ENCODE measurements at places on chromosomes 2 and 18. TPM values are rescaled to one million over a fixed set of nuclear protein-coding genes. Genes with fewer than 3 reads are reported as not detected.

Gene DTNA
- total RNA-seq: 123 TPM

Gene NGEF
- total RNA-seq: 15.4 TPM

DNA sequence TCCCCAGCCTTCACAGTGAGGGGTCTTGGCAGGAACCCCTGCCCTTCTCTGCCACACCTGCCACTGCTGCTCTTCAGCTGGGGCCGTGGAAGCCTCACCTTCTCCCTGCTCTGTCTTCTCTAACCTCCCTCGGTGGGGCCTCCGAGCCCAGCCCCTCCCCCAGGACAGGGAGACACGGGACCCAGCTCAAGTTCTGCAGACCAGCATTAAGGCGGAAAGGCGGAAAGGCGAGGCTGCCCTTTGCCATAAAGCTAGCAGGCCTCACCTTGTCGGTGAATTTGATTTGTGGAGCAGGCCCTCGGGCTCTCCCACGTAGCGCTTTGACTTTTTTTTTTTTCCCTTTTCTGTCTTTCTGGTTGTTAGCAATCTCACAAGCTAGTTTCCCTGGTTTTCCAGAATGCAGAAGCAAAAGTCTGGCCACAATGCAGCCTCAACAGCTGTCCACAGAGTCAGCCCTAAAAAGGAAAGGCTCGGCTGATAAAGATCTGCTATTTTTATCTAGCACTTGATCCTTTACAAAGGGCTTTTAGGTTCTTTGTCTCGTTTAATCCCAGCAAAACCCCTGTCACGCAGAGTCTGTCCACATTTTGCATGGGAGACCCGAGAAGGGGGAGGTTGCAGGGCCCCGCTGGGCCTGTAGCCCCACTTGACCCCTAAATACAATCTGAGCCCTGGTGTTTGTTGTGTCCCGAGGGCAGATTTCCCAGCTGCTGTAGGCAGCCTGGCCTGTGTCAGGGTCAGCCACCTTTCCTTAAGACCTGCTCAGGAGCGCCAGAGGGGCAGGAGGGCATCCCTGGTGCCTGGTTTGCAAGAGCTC, 6.0 kb downstream of the ITM2C start:
- DNase-seq: no peak
- H3K4me1 ChIP-seq: peaks cover 77% of the 10 kb centered on the region
- H3K4me3 ChIP-seq: no peak overlapping the region
- peak overlapping the region; percentile 86 for H3K27ac ChIP-seq

DNA sequence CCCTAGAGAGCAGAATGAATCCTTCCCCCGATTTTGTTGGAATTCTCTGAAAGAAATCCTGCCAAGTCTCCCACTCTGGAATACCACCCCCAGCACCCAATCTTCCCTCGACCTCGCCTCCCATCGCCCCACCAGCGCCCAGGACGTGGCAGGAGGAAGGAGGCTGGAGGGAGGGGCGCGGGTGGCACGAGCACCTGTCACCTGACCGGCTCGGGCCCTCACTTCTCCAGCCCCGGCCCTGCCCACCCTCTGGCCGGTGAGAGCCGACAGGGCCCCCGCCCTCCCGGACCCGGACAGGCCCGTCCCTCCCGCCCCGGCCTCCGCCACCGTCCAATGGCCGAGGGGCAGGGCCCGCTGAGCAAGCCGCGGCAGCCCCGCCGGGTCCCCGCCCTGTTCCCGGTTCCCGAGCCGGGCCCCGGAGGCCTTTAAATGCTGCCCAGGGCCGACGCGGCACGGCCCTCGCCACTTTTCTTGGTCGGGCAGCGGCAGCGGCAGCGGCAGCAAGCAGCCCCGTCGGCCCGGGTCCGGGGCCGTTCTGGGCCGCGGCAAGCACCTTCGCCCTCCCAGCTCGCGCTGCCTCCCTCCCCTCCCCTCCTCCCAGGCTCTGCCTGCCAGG, at the start of gene LGALSL:
Gene LGALSL, plus strand, starts transcription at position 393 of the 616 bp plus-strand sequence. CDS start 384 bp downstream, outside the sequence.
- no peaks in the 10 kb centered on the region for H3K27me3 ChIP-seq
- H3K4me3 ChIP-seq: peak within 1 kb of the TSS; percentile 77
- no peak for DNase-seq
- H3K36me3 ChIP-seq: peaks cover 6% of the 10 kb centered on the region
- peak within 1 kb of the TSS; percentile 81 for H3K27ac ChIP-seq

GRCh38 chr2:38427054-38427453, 50.0 kb upstream of the ATL2 start:
- H3K27me3 ChIP-seq: no peaks in the 10 kb centered on the region
- H3K36me3 ChIP-seq: no peaks in the 10 kb centered on the region
- H3K4me1 ChIP-seq: peaks cover 14% of the 10 kb centered on the region
- H3K27ac ChIP-seq: no peak overlapping the region

DNA sequence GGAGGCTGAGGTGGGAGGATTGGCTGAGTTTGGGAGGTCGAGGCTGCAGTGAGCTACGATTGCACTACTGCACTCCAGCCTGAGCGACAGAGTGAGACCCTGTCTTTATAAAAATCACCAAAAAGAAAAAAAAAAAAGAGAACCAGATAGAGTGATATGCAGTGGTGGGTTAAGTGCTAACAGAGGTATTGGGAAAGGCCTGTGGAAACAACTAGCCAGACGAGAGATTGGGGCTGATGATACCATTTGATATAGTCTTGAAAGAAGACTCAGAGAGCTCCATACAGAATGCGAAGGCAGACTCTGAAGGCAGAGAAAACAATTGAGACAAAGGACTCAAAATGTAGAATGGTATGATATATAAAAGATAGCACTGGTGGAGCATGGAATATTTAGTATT, 134.1 kb downstream of the CDC42EP3 start:
- DNase-seq: no peak
- no peaks in the 10 kb centered on the region for H3K27me3 ChIP-seq

DNA sequence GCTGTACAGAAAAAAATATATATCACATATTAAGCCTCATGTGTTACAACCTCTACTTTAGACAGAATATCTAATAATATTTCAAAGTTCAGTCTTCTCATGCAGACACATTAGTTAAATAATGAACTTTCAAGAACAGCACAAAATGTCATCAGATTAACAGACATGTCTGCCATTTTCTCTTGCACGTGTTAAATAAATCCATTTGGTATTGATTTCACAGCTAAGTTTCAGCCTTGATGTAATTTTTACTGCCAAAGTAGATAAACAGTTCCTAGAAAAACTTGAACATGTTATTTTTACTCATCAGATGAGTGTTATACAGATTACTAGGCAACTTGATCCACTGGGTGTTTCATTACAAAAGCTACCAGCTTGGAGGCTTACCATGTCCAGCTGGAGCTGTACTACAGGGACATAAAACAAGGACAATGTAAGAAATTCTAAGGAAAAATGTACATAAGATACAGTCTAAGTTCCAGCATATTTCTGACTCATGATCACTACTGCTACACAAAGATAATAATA, 290.7 kb upstream of the DDX18 start:
- H3K27me3 ChIP-seq: no peaks in the 10 kb centered on the region
- no peak overlapping the region for H3K27ac ChIP-seq
- H3K36me3 ChIP-seq: no peaks in the 10 kb centered on the region
- H3K4me3 ChIP-seq: no peak overlapping the region

DNA sequence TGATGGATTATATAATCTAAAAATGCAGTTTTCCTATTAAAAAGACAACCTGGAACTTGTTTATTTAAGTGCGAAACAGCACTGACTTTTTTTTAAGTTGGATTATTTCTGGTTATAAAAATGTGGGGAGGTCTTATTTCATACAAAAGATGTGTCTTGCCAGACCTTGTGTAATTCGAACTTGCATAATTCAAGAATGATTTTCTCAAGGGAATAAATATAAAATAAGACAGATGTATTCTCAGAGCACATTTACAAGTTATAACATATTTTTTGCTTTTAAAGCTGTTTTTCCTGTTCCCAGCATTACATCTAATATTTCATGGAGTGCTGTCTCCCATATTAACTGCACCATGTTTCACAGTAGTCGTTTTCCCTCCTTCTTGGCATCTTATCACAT, 263.1 kb downstream of the CDH20 start:
- no peaks in the 10 kb centered on the region for H3K36me3 ChIP-seq
- H3K4me3 ChIP-seq: no peak overlapping the region
- H3K4me1 ChIP-seq: no peaks in the 10 kb centered on the region
- no peak overlapping the region for H3K27ac ChIP-seq

DNA sequence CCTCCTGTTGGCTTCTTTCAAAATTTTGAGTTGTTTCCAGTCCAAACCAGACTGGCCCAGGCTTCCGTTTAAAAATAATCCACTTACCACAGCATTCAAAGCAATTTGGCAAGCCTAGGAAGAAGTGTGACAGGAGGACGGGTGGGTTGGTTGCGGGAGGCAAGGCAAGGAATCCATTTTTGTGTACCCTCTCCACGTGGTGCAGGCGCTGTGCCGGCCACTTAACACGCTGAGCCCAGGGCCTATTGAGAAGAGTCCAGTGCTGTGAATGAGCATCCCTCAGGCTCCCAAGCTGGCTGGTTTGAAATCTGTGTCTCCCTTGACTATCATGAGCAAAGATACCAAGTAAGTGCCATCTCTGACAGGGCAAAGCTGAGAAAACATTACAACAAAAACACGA, 160.9 kb downstream of the NCKAP5 start:
- H3K27ac ChIP-seq: no peak overlapping the region
- no peak for DNase-seq
- no peak overlapping the region for H3K4me3 ChIP-seq
- H3K4me1 ChIP-seq: peaks cover 5% of the 10 kb centered on the region

GRCh38 chr2:239852272-239852671, 172.9 kb downstream of the NDUFA10 start:
- no peak for DNase-seq
- no peaks in the 10 kb centered on the region for H3K36me3 ChIP-seq
- H3K4me1 ChIP-seq: no peaks in the 10 kb centered on the region
- H3K4me3 ChIP-seq: no peak overlapping the region
- no peak overlapping the region for H3K27ac ChIP-seq

DNA sequence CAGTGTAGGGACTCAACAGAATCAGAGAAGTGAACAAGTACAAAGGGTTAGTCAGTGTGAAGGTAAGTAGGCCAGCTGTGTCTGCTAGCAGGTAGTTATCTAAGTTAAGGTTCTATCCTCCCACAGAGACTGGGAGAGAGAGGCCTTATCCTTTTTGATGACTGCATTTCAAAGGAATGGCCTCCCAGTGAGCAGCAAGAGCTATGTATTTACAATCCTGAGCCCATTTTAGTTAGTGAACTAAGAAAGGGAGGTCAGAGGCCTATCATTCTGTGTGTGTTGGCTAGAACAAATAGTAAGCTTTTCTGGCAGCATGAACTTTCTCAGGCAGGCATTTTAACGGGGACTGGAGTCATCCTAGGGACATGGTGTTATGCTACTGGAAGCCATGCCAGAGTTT, 182.9 kb downstream of the VWC2L start:
- no peaks in the 10 kb centered on the region for H3K27me3 ChIP-seq
- H3K4me1 ChIP-seq: no peaks in the 10 kb centered on the region
- peak; percentile 53 for DNase-seq
- H3K27ac ChIP-seq: no peak overlapping the region
- no peak overlapping the region for H3K4me3 ChIP-seq

DNA sequence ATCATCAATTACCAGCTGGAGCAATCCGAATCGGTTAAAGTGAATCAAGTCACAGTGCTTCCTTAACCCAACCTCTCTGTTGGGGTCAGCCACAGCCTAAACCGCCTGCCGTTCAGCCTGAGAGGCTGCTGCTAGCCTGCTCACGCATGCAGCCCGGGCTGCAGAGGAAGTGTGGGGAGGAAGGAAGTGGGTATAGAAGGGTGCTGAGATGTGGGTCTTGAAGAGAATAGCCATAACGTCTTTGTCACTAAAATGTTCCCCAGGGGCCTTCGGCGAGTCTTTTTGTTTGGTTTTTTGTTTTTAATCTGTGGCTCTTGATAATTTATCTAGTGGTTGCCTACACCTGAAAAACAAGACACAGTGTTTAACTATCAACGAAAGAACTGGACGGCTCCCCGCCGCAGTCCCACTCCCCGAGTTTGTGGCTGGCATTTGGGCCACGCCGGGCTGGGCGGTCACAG, 496 bp upstream of the ITGA4 start:
- H3K4me1 ChIP-seq: peaks cover 18% of the 10 kb centered on the region
- H3K27me3 ChIP-seq: peaks cover 19% of the 10 kb centered on the region
- H3K4me3 ChIP-seq: peak overlapping the region; percentile 64
- peak overlapping the region; percentile 58 for H3K27ac ChIP-seq

GRCh38 chr2:135586148-135586547, 54.9 kb downstream of the R3HDM1 start:
- no peaks in the 10 kb centered on the region for H3K4me1 ChIP-seq
- H3K27me3 ChIP-seq: no peaks in the 10 kb centered on the region
- H3K36me3 ChIP-seq: no peaks in the 10 kb centered on the region
- H3K4me3 ChIP-seq: no peak overlapping the region
- no peak for DNase-seq
- H3K27ac ChIP-seq: no peak overlapping the region

DNA sequence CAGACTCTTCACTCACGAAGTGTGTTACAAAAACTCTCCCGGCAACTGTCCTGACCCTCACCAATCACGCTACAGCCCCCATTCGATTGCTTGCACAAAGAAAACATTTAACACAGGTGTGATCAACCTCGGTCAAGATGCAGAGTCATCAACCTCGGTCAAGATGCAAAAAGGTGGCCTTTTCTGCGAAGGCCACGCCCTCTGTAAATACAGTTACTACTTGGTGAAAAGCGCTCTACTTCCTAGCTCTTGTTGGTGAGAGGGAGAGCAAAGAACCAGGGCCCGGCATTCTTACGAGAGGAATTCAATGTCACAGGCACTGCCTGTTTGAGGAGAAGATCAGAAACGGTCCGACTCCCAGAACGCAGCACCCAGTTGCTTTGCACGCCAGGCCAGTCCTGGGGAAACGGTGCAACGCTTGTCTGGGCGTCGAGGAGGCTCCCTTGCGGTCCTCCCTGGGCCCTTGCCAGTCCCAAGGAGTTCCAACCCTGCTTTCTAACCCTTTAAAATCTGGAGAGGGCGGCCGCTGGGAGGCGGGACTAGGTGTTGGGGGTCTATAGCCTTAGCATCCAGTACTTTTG, 1.9 kb downstream of the PIEZO2 start:
- peaks cover 51% of the 10 kb centered on the region for H3K27me3 ChIP-seq
- H3K4me3 ChIP-seq: peak overlapping the region; percentile 54
- H3K27ac ChIP-seq: no peak overlapping the region
- H3K4me1 ChIP-seq: peaks cover 33% of the 10 kb centered on the region
- DNase-seq: no peak

DNA sequence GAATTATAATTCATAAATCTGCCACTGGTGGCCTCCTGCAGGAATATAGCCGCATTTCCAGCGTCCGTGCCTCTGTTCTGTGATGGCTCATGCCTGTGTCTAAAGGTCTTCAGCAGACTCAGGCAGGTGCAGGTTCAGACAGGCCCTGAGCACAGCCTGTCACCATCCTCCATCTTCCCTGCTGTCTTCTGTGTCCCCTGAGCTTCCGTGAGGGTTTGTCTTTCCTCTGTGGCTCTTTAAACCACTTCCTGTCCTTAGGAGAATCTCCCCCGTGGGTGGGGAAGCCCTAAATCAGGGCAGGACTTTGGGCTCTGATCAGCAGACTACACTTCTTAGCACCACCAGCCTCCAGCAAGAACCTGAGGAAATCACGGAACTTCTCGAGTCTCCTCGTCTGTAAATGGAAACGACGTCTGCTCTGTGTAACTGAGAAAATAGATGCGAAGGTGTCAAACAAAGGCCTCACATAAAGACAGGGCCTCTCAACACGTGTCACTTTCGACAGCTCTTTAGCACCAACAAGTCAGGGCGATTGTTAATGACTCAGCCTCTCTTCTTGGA, 24.1 kb upstream of the NFATC1 start:
- DNase-seq: no peak
- H3K27ac ChIP-seq: no peak overlapping the region
- H3K36me3 ChIP-seq: peaks cover 35% of the 10 kb centered on the region
- H3K27me3 ChIP-seq: no peaks in the 10 kb centered on the region
- H3K4me1 ChIP-seq: peaks cover 23% of the 10 kb centered on the region
- H3K4me3 ChIP-seq: no peak overlapping the region
